HT1080 (cell line): ENCODE measurements at places on chromosomes 2 and 18. TPM values are rescaled to one million over a fixed set of nuclear protein-coding genes. Genes with fewer than 3 reads are reported as not detected.

- no peak for DNase-seq
Observed at GRCh38 chr2:27059141-27059820, 7.8 kb downstream of the AGBL5 start.

- no peak for DNase-seq
Observed at GRCh38 chr2:85309699-85310321, 18.0 kb downstream of the TGOLN2 start.

- peak; percentile 66 for DNase-seq
Observed at GRCh38 chr18:57210716-57211411, 64.0 kb downstream of the BOD1L2 start.

The C2orf81 gene
- 0.37 and 2.2 TPM in 2 replicates for total RNA-seq

DNA sequence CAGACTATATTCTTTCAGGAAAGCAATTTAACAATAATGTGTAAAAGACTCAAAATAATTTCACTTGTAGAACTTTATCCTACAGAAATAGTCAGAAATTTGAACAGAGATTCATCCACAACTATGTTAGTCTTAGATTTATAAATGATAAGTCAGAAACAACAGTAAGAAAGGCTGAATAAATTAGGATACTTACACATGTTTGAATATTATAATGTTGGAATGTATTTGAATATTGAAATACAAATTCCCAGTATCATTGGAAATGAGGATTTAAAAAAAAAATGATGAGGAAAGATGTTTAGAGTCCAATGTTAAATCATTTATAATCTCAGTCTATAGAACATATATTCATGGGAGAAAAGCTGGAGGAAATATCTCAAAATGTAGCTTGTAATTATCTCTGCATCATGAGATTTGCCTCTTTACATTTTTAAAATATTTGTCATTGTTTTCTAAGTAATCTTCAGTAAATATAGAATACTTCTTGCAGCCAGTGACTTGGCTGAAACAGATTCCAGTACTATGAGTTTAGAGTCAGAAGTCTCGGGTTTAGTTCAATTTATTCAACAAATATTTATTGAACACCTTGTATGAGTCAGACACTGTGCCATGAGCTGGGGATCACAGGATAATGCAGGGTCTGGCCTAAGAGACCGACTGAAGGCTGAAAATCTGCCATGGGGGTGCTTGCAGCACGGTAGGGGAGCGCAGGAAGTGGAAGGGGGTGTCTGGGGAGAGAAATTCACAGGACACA is 32.3 kb downstream of the CXCR4 start:
- no peak for DNase-seq

- peak; percentile 88 for DNase-seq
Observed at GRCh38 chr2:190838492-190838910, 42.1 kb upstream of the GLS start.

The CD207 gene
- not detected in 2 replicates for total RNA-seq

GRCh38 chr2:173966274-173967098 is 1.3 kb upstream of the SP3 start:
- DNase-seq, result no peak

The METTL21A gene
- total RNA-seq, result 22.2 and 29.0 TPM in 2 replicates

DNA sequence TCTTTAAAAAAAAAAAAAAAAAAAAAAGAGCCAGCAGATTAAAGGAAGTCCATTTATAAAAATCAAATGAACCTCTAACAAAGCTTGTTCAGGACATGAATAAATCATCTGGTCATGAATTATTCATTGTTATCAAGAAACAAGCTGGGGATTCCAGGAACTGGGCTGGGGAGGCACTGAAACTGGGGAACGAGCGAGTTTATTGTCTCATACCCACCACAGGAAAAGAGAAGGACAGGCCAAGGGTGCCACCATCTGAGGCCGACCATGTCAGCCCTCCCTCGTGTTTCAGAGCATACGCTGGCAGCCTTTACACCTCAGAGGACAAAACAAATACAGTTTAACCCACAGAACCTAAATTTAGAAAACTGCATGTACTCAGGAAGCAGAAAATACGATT is 164.2 kb downstream of the VWC2L start:
- DNase-seq, result no peak

GRCh38 chr18:27461957-27462356 is 276.8 kb upstream of the CHST9 start:
- no peak for DNase-seq
